ENCODE measurements at places on chromosomes 2 and 18.

GRCh38 chr2:19702267-19702666 lies 199.5 kb downstream of the TTC32 start:
- DNase-seq = no peak

DNA sequence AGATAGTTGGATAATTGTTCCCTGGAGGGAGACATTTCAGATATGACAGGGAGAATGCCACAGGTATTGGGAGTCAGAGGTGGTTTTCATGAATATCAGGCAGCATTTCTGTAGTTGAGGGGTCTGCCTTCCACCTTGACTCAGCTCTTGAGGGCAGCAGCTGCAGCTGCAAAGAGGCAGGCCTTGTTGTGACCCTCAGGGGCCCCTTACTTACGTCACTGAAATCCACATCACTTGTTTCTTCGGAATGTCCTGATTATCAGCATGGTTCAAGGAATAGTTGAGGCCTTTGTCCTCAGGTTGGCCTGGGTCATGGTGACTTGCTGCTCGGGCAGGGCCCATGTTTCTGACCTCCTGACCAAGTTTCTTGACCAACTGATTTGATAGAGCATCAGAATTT lies 46.9 kb downstream of the TMEM17 start:
- DNase-seq = no peak

- no peak for DNase-seq
Observed at GRCh38 chr2:18855027-18855426, 265.7 kb upstream of the NT5C1B start.

DNA sequence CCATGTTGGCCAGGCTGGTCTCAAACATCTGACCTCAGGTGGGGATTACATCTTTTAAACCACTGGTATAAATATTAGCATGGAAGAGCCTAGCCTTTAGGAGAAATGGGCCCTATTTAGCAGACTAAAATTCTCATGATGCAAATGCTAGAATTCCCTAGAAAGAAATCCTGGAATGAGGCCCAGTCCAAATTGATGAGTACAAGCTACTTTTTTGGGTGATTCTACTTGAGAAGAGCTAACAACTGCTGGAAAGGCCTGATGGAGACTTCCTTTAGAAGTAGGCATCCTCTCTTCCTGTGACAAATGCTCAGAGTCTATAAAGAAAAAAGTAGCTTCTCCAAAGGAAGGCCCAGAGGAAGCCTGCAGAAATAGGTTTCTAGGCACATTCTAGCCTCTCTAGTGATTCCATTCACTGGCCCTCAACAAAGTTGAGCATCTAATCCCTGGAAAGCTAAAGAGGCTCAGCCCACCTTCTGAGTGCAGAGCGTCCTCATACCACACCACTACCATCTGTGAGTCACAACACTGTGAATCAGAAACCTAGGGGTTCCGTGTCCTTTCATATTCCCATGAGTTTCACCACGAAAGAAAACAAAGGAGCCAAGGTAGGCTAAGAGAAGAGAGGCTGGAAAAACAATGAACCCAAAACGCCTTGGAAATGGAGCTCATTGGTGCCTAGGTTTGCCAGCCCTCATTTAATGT lies 183.1 kb downstream of the C1D start:
- DNase-seq = no peak

DNA sequence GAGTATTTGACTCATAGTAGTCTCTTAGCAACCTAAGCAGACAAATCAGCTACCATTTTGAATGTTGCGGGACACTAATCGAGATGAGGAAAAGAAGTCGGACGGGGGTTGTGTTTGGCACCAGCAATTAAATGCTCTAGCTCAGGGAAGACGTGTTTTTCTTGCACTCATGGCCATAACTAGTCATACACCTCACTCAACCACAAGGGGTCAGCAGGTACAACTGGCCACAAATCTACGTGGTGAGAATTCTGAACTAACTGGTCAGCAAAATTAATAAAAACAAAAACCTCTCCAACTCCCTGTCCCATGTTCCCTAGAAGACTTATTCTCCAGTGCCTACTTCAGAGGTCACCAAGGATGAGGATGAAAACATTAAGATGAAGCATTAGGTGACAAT lies 1467.8 kb downstream of the DPP10 start:
- DNase-seq = no peak

- DNase-seq = no peak
Observed at GRCh38 chr18:6610466-6610865, 119.0 kb upstream of the ARHGAP28 start.
